ENCODE measurements at places on chromosomes 4 and X.
A peak's percentile ranks its signal among the peaks of the same experiment; 100 is the strongest.

GRCh38 chr4:88251924-88252323 lies 32.4 kb downstream of the PPM1K start:
- DNase-seq = no peak

- DNase-seq = peak; percentile 48
Measured at GRCh38 chr4:185512516-185512915, 22.8 kb downstream of the PDLIM3 start.

- no peak for DNase-seq
Measured at GRCh38 chr4:24032371-24032989, 142.6 kb upstream of the PPARGC1A start.

DNA sequence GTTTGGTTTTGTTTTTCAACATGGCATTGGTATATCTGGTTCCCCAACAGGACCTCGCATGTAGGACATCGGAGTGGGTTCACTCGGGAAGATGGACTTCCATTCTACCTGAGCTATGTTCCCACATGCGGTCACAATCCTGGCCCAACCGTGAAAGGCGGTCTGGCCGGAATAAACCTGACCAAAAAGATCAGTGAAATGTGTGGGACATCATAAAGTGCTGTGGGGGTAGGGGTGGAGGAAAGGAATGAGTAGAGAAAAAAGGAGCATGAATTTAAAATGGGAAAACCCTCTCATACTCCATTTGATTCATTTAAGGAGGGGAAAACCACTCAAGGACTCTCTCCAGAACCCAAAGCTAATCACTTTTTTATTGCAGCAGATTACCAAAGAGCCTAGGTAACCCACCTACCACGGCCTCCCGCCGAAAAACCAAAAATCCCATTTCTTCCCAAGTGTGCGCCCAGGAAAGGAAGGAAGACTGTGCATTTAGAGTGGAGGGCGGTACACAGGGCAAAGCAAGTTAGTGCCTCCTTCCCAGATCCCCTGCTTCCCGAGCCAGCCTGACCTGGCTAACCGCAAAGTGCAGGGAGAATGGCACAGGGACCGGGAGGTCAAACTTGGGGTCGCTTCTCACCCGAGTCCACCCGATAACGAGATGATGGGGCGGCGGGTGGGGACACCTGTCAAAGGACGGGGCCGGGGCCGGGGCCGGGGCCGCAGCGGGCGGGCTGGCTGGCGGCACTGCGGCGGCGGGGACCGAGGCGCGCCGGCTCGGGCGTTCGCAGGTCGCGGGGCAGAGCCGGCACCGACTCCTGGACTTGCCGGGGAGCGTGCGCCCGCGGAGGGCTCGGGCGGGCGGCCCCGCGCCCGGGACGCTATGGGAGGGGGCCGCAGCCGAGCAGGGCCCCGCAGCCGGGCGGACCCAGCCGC lies 669 bp downstream of the TMEM150C start:
- DNase-seq = no peak

- DNase-seq = no peak
Measured at GRCh38 chr4:189215574-189215973, 725.1 kb upstream of the FRG1 start.

DNA sequence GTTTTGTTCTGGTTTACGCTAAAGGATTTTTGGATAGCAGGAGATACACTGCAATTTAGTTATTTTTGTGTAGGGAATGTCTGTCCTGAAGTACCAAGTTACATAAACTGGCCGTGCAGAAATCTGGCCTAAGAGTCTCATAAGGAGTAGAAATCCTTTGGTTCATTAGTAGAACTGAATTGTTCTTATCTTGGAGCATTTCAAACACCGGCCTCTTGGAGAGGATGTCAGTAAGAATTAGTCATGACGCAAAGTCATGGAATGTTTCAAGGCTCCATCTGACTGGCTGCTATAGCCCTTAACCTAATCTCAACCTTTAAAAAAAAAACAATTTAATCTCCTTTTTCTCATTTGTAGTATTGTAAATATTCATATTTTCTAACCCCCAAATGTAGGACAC lies 15.2 kb downstream of the PDLIM3 start:
- no peak for DNase-seq

DNA sequence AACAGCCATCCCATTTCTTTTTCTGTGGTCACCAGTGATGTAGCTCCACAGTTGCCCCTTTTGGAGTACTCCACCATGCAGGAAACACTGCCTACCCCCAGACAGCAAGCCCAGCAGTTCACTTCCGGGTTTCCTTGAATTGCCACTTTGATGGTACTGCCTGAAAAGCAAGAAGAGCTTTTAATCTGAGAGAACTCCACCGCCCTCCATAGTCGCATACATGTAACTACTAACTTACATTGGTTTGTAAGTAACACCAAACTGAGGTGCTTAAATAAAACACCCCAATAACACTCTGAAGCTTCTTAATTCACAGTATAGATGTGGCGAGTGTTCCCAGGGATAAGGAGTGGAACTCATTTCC lies 53.6 kb upstream of the HPSE start:
- peak; percentile 7 for DNase-seq

GRCh38 chr4:163694385-163694784 lies 199.9 kb downstream of the TMA16 start:
- DNase-seq = peak; percentile 83

DNA sequence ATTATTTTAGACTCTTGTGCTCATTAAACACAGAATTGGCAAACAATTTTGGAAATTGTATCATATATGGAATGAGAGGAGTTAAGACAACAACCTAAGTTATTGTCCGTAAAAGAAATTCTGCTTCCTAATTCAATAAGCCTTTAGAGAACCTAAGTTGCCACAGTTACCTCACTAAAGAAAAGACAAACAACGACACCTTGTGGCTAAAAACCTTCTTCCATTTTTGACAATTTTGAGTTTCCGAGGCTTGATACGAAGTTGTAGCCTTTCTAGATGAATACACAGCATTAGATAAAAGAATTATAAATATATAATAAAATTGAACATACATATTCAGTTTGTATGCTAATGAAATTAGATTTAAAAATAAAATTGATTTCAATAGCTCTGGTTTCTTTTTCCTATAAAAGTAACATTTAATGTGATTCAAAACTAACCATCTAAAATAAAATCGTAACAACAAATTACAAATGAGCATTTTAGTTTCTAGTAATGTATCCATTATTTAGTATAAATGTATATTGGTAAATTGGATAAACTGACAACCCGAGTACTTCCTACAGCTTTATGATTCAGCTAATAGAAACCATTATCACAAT lies 275.1 kb downstream of the GPM6A start:
- peak; percentile 65 for DNase-seq

- no peak for DNase-seq
Measured at GRCh38 chr4:3745886-3746656, 20.1 kb upstream of the ADRA2C start.

DNA sequence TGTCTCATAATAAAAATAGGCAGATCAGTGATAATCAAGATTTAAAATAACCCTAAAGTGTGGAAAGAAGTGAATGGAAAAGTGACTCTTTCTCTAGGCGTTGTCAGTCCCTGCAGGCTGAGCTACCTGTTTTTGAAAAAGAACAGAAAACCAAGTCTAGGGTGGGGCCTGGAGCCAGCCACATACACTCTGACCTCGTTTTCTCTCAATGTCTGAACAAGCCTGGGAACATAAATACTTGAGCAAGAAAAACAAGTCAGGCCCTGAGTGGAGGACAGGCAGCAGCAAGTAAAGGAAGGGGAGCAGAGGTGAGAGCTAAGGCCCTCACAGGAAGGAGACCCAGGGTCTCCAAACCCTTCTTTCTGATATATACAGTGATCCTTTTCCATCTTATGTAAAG lies 91.7 kb upstream of the HPF1 start:
- DNase-seq = no peak

DNA sequence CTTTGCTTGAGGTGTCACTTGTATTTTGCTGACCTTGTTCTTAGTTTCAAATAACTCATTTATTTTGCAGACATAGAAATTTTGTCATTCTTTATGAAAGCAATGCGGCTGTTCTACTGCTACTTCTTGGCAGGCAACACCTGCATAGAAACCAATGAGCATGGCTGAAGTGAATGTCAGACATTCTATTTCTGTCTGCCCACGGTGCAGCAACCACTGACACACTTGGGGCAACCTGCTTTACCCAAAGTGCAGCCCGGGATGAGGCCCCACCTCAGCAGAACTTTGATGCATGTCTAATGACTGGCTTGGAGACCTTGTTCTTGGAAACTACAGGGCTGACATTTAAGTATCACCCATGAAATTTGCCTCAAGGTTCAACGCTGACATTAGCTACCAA lies 93.6 kb downstream of the RBM47 start:
- no peak for DNase-seq

GRCh38 chrX:56125946-56126345 lies 106.2 kb upstream of the KLF8 start:
- DNase-seq = no peak

DNA sequence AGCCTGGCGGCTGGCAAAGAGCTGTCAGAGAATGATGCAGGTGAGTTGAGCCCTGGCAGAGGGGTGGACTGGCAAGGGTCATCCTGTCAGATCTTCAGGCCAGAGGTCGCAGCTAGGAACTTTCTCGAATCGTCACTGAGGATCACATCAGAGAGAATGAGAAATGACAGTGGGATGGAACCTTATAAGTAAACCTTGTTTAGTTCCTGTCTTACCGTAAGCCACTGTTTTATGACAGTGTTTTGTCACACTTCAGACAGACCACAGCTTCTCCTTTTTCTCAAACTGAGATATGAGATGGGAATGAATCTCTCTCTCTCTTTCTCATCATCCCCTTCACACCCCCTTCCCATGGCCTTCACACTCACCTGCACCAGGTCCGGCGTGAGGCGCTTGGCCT lies 9.3 kb downstream of the DIPK2B start:
- DNase-seq = no peak

GRCh38 chrX:12390301-12390700 lies 252.0 kb downstream of the FRMPD4 start:
- peak; percentile 63 for DNase-seq

DNA sequence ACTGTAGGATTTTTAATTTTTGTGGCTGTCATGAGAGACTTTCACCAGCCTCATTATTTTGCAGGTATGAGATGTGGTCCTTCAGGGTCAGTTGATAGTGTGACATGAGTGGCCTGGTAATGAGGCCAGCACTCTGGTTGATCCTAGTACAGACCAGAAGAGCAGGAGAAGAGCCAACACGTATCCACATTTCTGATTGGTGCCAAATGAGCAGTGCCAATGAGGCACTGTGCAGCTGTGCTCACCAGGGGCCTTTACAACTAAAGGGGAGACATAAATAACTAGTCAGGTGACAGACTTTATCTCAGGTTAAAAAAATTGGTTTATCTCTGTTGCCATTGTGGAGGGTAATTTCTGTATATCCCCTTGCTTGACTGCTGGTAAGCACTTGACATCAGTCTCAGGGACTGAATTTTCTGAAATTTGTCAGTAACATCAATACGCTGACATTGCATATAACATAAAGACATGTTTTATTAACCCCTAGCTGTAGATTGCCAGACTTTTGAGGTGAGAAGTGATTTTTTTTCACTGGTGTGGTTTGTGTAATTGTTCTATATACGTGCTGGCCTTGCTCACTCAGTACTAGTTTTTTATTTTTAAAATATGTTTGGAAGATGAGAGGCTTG lies 101.2 kb downstream of the AFF1 start:
- no peak for DNase-seq

DNA sequence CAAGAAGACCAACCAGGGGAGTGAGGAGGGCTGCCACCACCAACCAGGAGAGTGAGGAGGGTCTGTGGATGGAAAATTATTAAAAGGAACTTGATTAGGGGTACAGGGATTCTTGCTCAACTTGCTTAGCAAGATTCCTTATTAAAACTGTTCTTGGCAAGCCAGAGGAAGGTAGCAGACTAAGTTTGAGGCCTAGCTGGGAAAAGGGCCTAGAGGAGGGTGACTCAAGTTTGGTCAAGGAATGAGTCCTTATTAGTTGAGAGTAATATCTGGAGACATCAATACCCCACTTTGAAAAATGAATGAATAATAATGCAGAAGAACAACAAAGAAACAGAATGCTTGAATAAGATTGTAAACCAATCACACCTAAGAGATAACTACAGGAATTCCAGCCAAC lies 612.4 kb upstream of the ZFP42 start:
- DNase-seq = no peak

DNA sequence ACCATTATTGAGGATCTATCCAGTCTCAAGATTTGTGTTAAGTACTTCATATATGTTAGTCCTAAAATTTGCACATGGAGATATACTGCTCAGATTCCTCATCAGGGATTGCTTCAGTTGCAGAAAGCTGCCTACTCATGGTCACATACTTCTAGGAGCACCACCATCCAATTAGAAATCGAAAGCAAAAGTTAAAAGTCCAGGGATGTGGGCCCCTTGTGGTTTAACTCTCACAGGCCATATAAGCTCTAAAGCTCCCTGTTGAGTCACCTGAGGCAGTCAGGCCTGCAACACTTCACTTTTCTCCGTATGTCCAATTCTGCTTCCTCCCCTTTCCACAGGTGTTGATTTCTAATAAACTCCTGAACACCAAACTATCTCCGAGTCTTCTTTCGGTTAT lies 84.2 kb downstream of the CNOT6L start:
- peak; percentile 59 for DNase-seq

- peak; percentile 91 for DNase-seq
Measured at GRCh38 chr4:146255874-146256273, 41.5 kb downstream of the REELD1 start.

DNA sequence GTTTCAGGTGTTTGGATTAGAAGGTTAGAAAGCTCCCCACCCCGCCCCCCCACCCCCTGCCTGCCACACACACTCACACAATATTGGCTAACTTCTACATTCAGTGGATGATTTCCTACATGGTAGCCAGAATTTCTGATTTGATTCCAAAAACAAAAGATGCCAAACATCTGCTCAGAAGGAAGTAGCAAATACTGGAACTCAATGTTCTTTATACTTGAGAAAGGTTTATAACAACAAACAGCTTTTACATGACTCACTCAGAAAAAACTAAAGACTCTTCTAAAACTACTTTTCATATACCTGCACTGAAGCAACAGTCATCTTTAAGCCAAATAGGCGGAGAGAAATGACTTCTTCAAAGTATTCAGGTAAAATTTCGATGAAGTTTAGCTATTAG lies 750.5 kb upstream of the POU3F4 start:
- no peak for DNase-seq

GRCh38 chr4:1480720-1481119 lies 74.5 kb upstream of the NKX1-1 start:
- DNase-seq = no peak

GRCh38 chrX:135596495-135596894 lies 76.0 kb downstream of the INTS6L start:
- peak; percentile 11 for DNase-seq

DNA sequence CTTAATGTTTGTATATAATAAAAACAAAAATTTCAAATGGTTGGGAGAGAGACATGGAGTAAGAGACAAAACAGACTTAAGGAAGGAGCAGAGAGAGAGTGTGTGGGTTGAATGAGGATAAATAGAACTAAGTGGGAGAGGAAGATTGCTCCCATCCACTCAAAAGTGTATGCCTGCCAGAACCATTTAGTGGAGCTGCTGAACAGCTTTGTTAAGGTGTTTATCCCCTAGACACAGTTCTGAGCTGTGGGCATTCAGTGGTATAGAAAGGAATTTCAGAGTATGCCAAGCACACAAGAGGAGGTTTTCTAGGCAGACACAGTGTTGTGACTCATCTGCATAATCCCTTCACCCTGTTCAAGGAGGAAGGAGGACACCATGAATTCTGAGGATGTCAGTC lies 508.6 kb upstream of the EPHA5 start:
- DNase-seq = peak; percentile 44

GRCh38 chr4:137448402-137448801 lies 83.9 kb downstream of the PCDH18 start:
- no peak for DNase-seq
